CD4-positive, alpha-beta T cell treated with Interleukin-17A for 4 hours (primary cell): ENCODE measurements at places on chromosomes 7 and 10.

GRCh38 chr10:75040576-75040975, 70.9 kb upstream of the SAMD8 start:
- DNase-seq: no peak

DNA sequence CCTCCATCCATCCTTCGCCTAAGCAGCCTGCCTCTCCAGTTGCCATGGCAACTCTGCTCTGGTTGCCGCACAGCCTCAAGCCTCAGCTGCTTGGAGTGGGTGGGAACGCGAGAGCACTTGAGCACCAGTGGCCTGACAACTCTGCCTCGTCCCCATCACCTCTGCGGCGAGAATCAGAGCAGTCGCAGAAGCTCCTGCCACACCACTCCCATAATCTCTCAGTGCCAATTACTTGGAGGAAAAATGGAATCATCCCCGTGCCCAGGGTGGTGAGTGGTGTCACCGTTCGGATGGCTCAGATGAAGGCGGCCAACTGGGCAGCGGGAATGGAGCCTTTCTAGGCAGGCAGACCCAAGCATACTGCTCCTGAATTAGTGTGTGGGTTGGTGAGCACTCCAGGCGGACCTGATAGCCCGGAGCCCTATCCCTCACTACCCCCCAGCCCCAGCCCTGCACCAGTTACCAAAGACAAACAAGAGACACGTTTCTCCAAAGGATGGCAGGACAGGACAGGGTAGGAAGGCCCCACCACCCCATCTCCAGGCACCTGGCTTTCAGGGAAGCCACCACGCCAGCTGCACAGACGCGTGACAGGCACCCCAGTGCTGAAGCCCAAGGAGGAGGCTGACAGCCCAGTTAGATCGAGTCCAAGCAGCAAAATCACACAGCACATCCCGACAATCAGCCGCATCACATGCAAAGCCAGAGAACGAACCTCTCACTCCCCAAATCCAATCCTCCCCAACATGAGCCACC, 335.4 kb downstream of the PTPRN2 start:
- DNase-seq: no peak

DNA sequence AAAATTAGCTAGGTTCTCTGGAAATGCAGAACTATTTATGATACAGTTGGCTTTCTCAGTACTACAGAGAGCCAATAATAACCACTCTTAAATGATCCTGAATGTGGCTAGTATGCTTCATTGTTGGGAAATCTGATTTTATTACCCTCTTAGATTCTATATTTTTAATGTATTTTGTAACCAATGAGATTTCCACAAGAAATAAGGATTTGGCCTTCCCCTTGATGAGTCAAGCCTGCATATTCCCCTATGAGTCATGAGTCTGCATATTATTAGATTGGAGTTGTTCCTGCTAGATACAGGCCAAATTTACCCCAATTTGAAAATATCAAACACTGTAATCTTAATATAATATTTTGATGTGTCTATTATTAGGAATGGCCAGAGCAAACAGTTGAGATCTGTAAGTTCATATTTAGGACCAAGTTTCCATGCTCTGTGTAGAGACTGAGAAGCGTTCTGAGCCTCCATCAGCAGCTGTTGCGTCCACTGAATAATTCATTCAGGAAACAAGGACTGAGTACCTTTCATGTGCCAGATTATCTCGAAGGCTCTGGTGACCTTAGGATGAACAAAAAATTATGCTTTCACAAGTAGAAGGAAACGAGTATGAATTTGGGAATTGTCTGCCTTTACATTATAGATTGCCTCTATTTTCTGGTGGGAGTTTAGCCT, 793.4 kb downstream of the NRG3 start:
- DNase-seq: no peak

GRCh38 chr7:91496251-91496820, 232.1 kb downstream of the FZD1 start:
- DNase-seq: no peak

DNA sequence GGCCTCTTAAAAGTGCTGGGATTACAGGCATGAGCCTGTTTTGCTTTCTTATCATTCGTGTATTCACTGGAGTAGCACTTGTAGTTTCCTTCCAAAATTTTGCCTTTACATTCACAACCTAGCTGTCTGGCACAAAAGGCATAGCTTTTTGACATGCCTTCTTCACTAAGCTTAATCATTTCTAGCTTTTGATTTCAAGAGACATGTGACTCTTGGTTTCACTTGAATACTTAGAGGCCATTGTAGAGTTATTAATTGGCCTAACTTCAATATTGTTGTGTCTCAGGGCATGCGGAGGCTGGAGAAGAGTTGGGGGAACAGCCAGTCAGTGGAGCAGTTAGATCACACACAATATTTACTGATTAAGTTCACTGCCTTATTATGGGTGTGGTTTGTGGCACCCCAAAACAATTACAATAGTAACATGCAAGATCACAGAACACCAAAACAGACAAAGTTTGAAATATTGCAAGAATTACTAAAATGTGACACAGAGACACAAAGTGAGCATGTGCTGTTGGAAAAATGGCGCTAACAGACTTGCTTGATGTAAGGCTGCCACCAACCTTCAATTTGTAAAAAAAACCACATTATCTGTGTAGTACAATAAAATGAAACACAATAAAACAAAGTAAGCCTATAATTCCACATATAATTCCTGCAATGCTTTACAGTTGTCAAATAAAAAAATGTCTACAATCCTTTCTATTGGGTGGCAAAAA, 43.1 kb downstream of the BRAF start:
- DNase-seq: no peak

GRCh38 chr10:69416695-69417094, at the start of gene TACR2:
Gene TACR2 (minus strand): TSS chr10:69416918. CDS start chr10:69416323, 595 bp downstream.
- no peak for DNase-seq
